Endothelial cell of umbilical vein (primary cell): ENCODE measurements at places on chromosomes 4 and X. TPM values are rescaled to one million over a fixed set of nuclear protein-coding genes. Genes with fewer than 3 reads are reported as not detected.

- peak; percentile 47 for DNase-seq
- H3K27me3 ChIP-seq = no peaks in the 10 kb centered on the region
- peaks cover 2% of the 10 kb centered on the region for H3K36me3 ChIP-seq
- H3K27ac ChIP-seq = no peak overlapping the region
Measured at GRCh38 chrX:119004920-119005524, 30.6 kb downstream of the LONRF3 start.

Gene MAGEA9B
- not detected in 2 replicates for total RNA-seq

DNA sequence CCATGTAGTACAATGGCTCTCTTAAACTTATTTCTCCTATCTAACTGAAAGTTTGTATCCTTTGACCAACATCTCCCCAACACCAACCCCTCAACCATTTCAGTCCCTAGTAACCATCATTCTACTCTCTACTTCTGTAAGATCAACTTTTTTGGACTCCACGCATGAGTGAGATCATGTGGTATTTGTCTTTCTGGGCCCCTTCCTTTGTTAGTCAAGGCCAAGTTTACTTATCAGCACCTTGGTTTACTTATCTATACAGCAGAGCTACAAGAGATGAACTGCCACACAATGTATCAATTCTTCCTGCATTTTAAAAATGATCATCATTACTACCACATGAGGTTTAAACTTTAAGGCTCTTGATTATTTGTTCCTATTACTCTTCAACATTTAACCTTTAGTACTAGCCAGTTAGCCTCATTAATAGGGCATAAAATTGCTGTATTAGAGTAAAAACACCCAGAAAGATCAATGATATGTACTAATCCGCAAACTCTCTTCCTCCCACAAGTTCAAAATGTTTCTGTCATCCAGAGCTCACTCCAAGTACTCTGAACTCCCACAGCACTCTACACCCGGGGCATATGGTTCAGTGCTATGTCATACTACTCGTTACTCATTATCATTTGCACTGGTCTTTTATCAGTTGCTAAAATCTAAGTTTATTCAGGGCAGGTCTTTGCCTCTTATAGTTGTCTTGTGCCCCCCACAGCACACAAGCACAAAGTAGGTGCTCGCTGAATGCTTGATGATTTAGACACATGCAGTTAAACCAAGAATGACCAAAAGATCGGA, 145.7 kb upstream of the ADAMTS3 start:
- no peak for DNase-seq
- H3K27ac ChIP-seq = no peak overlapping the region
- peaks cover 2% of the 10 kb centered on the region for H3K27me3 ChIP-seq
- H3K36me3 ChIP-seq = no peaks in the 10 kb centered on the region
- H3K4me3 ChIP-seq = no peak overlapping the region

- no peak overlapping the region for H3K27ac ChIP-seq
- no peaks in the 10 kb centered on the region for H3K4me1 ChIP-seq
- no peak for DNase-seq
- H3K36me3 ChIP-seq = no peaks in the 10 kb centered on the region
- H3K27me3 ChIP-seq = no peaks in the 10 kb centered on the region
- H3K4me3 ChIP-seq = no peak overlapping the region
Measured at GRCh38 chr4:33104273-33104672, 2384.1 kb downstream of the PCDH7 start.

GRCh38 chr4:140267576-140267975, 105.9 kb upstream of the SCOC start:
- no peaks in the 10 kb centered on the region for H3K27me3 ChIP-seq
- peaks cover 10% of the 10 kb centered on the region for H3K4me1 ChIP-seq
- H3K4me3 ChIP-seq = no peak overlapping the region
- H3K27ac ChIP-seq = peak overlapping the region; percentile 48
- H3K36me3 ChIP-seq = no peaks in the 10 kb centered on the region

Gene RHOXF2
- total RNA-seq = not detected in 2 replicates

Gene ANOS1
- total RNA-seq = 0.18 and 0.55 TPM in 2 replicates

- H3K36me3 ChIP-seq = no peaks in the 10 kb centered on the region
- no peak overlapping the region for H3K4me3 ChIP-seq
- H3K4me1 ChIP-seq = no peaks in the 10 kb centered on the region
- peaks cover 10% of the 10 kb centered on the region for H3K27me3 ChIP-seq
- H3K27ac ChIP-seq = no peak overlapping the region
Measured at GRCh38 chr4:38512840-38513239, 151.2 kb upstream of the KLF3 start.

GRCh38 chrX:75181721-75182120, 25.6 kb upstream of the ABCB7 start:
- DNase-seq = no peak
- H3K4me3 ChIP-seq = no peak overlapping the region
- H3K27ac ChIP-seq = no peak overlapping the region
- no peaks in the 10 kb centered on the region for H3K27me3 ChIP-seq
- H3K4me1 ChIP-seq = no peaks in the 10 kb centered on the region
- no peaks in the 10 kb centered on the region for H3K36me3 ChIP-seq

DNA sequence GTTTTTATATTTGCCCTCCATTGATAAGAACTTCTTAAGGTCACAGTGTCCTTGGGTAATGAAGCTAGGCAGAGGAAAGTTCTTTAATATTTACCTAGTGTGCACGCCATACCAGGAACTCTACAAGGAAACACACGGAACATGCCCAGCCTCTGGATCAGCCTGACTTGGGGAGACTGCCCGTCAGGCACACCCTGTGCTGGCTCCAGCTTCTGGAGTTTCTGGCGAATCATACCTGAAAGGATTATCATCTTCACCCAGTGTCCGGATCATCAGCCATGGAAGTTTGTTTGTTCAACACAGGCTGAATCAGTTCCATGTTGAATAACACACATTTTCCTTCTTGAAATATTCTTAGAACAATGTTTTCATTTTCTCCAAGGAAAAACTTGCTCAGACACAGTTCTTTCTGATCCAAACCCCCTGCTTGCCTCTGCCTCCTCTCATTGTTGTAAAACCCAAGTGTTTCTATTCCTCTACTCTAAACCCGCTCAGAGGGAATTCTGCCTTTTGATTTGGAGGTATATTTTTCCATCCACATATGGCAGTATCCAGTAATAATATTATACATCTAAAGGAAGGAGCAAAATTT, 176.7 kb downstream of the SHROOM3 start:
- peaks cover 8% of the 10 kb centered on the region for H3K4me1 ChIP-seq
- peak; percentile 56 for DNase-seq
- H3K36me3 ChIP-seq = no peaks in the 10 kb centered on the region
- no peak overlapping the region for H3K27ac ChIP-seq
- no peaks in the 10 kb centered on the region for H3K27me3 ChIP-seq
- H3K4me3 ChIP-seq = no peak overlapping the region

GRCh38 chr4:16262188-16262587, 35.9 kb upstream of the TAPT1 start:
- H3K4me1 ChIP-seq = no peaks in the 10 kb centered on the region
- H3K27ac ChIP-seq = no peak overlapping the region
- DNase-seq = no peak
- no peaks in the 10 kb centered on the region for H3K36me3 ChIP-seq
- H3K27me3 ChIP-seq = no peaks in the 10 kb centered on the region

- H3K4me1 ChIP-seq = no peaks in the 10 kb centered on the region
- no peak overlapping the region for H3K4me3 ChIP-seq
- H3K27me3 ChIP-seq = peaks cover 2% of the 10 kb centered on the region
- H3K36me3 ChIP-seq = no peaks in the 10 kb centered on the region
Measured at GRCh38 chrX:149638860-149639259, 7.3 kb upstream of the TMEM185A start.

DNA sequence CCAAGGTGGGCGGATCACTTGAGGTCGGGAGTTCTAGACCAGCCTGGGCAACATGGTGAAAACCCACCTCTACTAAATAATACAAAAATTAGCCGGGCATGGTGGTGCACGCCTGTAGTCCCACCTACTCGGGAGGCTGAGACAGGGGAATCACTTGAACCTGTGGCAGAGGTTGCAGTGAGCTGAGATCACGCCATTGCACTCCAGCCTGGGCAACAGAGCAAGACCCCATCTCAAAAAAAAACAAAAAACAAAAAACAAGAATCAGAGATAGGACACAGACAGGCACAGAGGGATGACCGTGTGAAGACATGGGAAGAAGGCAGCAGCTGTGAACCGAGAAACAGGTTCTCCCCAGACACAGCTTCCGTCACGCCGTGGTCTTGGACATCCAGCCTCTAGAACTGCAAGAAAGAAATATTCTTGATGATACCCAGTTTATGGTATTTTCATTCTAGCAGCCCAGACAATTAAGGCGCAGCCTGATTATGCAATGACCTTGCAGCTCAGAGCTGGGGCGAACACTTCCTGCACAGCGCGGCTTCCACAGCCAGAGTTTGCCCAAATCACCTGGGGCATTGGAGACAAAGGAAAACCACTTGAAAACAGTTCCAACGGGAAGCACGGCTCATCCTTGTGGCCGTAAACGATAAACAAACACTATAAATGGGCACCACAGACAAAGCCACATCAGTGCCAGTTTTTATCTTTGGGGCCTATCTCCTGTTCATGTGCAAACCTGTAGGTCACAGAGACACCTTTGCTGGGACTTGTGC, 4.2 kb upstream of the ARSD start:
- no peaks in the 10 kb centered on the region for H3K27me3 ChIP-seq
- H3K27ac ChIP-seq = no peak overlapping the region
- H3K4me3 ChIP-seq = no peak overlapping the region
- no peak for DNase-seq

DNA sequence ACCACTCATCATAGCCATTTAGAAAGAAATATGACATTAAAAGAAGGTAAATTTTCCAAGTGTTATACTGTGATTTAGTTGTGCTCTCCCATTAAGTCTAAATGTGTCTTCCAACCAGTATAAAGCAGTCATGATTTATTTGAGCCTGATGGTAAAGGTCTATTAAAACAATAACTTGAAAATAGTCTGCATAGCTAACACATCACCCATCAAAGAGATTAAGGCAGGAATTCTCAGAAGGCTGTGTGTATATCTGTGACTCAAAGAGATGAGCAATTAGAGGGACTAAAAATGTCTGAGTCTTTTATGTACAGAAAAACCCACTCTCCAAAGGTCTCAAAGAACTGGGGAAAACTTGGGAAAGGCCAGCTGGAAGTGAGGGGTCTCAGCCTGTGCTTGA, 70.3 kb upstream of the IQCM start:
- H3K27me3 ChIP-seq = no peaks in the 10 kb centered on the region
- DNase-seq = no peak
- no peaks in the 10 kb centered on the region for H3K4me1 ChIP-seq
- H3K4me3 ChIP-seq = no peak overlapping the region

DNA sequence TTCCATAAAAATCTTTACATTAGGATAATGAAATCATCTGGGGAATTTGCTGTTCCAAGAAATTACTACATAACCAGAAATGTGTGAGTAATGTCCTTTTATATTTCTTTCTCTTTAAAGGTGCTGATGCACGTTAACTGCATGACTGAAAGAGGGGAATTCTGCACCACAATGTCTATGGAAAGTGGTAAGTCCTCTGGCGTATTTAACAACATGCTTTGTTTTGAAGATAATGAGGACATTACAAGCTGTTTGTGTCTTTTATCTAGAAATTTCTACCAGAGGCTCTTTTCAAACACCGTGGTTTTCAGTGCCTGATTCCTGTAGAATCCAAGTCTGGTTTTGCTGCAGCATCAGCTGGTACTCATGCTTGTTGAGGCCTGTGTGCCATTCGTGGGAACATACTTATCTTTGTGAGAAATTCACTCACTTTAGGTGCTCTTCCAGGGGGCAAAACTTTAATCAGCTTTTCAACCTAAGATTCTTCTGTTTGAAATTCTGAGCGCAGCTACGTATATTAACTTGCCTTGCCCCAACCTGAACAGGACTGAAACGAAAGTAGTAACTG, 257.2 kb downstream of the PDHA2 start:
- no peak overlapping the region for H3K27ac ChIP-seq
- H3K27me3 ChIP-seq = no peaks in the 10 kb centered on the region
- no peak overlapping the region for H3K4me3 ChIP-seq
- no peaks in the 10 kb centered on the region for H3K4me1 ChIP-seq
- no peaks in the 10 kb centered on the region for H3K36me3 ChIP-seq
- DNase-seq = no peak

- no peak overlapping the region for H3K4me3 ChIP-seq
- no peak for DNase-seq
- no peak overlapping the region for H3K27ac ChIP-seq
- H3K27me3 ChIP-seq = no peaks in the 10 kb centered on the region
- no peaks in the 10 kb centered on the region for H3K36me3 ChIP-seq
Measured at GRCh38 chrX:99033226-99033901, 1376.7 kb downstream of the PCDH19 start.

DNA sequence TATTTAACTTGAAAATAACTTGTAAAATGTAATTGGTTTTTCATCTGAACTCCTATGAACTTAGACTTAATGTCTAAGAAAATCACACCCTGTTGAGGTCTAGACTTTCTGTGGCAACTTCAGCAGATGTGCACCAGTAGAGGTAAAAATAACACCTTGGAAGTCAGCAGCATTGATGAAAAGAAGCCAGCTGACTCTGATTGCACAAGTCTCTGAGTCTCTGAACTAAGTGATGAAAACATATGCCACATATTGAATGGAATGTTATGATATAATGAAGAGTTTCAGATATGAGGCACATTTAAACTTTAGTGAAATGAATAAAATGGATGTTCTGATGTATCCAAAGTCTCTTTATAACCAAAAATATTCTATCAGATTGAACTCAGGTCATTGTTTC, 155.4 kb downstream of the GPM6A start:
- no peak overlapping the region for H3K27ac ChIP-seq
- no peaks in the 10 kb centered on the region for H3K27me3 ChIP-seq
- no peaks in the 10 kb centered on the region for H3K36me3 ChIP-seq
- no peaks in the 10 kb centered on the region for H3K4me1 ChIP-seq
- no peak overlapping the region for H3K4me3 ChIP-seq

Gene GAB3
- 4.0 and 6.2 TPM in 2 replicates for total RNA-seq

DNA sequence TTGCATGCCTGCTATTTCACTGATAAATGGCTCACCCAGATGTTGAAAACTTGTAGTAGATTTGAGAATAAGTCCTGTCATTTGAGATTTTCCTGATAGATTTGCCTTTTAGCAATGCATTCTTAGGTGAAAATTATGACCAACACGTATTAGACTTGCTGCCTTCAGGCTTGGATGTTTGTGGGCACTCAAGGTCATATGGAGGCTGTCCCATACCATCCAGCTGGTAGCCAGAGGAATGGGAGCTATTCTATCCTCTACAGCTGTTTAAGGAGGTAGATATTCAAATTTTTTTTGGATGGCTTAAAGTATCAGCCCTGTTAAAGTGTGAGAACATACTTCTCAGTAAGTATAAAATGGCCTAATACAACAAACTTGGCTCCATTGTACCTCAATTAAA, 34.7 kb downstream of the RTL3 start:
- no peaks in the 10 kb centered on the region for H3K4me1 ChIP-seq
- no peak for DNase-seq
- H3K36me3 ChIP-seq = no peaks in the 10 kb centered on the region
- no peak overlapping the region for H3K27ac ChIP-seq
